Activated T-helper 1 cell treated with anti-CD3 and anti-CD28 coated beads, Interleukin-2, amount 50 U/mL, for 16 hours (primary cell): ENCODE measurements at places on chromosomes 3 and 15.
A peak's percentile ranks its signal among the peaks of the same experiment; 100 is the strongest.

DNA sequence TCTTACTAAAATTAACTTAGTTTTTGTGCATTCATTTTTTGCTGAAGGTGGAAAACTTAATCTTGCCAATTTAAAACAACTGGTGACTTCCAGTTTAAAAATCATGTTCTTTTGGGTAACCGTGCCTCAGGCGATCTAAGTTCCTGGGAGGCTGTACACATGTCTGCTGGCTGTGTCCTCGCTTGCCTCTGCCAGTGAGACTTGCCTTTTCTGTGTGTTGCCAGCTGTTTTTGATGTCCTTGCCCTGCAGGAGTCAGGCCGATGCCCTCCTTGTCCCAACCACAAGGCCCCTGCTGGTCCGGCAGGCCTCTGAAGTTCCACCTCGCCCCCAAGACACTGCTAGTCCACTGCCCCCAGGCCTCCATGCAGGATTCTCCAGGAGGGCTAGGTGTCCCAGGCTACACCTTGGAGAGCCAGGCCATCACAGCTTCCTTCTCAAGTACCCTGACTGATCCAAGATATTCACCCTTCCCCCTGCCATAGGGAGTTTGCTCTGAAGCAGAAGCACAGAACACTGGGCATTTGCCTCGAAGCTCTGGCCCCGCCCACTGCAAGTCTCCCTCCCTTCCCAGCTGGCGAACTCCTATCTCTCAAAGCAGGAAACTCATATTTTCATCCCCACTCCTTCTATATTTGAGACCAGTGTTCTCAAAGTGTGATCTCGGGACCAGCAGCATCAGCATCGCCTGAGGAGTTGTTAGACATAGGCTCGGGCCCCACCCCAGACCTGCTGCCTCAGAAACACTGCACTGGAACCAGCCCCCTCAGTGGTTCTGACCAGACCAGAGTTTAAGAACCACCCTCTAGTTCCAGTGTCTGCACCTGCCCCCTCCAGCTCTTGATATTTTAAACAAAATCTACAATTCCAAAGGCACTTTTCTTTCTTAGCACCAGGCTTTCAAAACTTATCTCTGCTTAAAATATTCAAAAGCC lies 185.8 kb upstream of the UBE2E1 start:
- no peak for DNase-seq

DNA sequence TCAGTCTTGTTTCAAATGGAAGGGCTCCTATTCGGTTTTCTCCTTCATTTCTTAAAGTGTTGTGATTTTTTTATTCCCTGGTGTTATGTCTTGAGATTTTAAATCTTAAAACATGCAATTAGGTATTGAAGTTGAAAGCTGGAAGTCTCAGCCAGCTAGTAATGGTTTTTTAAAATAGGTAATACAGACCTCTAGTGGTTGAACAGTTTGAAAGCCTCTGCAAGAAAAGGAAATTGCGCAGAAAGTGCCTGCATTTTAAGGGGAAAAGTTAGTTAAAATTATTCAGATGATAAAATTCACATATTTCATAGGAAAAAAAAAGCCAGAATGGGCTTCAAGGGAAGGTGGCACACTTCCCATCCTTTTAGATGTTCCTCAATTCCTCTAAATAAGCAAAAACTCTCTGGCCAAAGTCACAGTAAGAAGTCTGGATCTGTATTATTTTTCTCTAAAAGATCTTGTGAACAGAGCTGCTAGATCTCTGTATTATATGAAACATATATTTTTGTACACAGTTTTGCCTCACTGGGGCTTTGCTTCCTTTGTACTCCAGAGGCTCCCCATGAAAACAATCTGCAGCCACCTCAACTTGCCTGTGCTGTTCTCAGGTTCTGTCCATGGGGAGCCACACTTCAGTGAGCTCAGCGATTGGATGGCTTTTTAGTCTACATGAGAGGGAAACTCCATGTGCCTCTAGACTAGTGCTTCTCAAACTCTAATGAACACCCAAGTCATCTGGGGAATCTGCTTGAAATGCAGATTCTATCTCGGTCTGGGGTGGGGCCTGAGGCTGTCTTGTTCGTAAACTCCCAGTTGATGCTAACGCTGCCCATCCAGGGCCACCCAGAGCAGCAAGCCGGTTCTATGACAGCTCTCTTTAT lies 21.5 kb downstream of the AGTR1 start:
- DNase-seq, result no peak

- DNase-seq, result no peak
Measured at GRCh38 chr3:86379280-86379679, 611.7 kb downstream of the VGLL3 start.

- no peak for DNase-seq
Measured at GRCh38 chr3:113205481-113205880, 5.9 kb upstream of the BOC start.

- peak; percentile 8 for DNase-seq
Measured at GRCh38 chr3:57227930-57228751, 612 bp downstream of the APPL1 start.

GRCh38 chr15:58559904-58560588 lies 128.3 kb downstream of the LIPC start:
- DNase-seq, result no peak

- no peak for DNase-seq
Measured at GRCh38 chr3:39870706-39871105, 61.3 kb downstream of the MYRIP start.

DNA sequence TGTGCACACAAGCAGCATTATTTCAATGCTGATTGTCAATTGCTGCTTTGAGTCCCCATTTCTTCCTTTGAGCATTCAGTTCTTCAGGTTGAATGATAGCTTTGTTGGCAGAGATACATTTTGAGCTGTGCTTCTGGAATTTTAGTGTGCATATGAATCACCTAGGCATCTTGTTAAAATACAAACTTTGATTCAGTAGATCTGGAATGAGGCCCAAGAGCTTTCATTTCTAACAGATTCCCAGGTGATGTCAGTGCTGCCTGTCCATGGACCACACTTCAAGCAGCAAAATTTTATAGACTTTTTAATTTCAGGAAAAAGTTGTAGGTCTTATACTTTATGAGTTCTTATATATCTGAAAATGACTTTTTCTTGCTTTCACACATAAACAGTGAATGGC lies 131.1 kb downstream of the ADAMTSL3 start:
- DNase-seq, result no peak

GRCh38 chr3:133441867-133442270 lies 42.0 kb downstream of the BFSP2 start:
- no peak for DNase-seq

GRCh38 chr3:4720316-4721075 lies 227.3 kb downstream of the ITPR1 start:
- DNase-seq, result no peak

GRCh38 chr3:176767385-176767784 lies 429.9 kb downstream of the TBL1XR1 start:
- DNase-seq, result no peak

DNA sequence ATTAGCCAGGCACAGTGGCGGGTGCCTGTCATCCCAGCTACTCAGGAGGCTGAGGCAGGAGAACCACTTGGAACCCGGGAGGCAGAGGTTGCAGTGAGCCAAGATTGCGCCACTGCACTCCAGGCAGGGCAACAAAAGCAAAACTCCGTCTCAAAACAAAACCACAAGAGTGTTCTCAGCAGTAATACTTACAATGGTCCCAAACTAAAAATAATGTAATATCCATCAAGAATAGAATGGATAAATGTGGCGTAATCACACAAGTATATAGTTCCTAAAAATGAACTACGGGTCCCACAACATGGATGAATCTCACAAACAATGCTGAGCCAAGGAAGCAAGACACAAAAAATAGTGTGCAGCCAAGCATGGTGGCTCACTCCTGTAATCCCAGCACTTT lies 39.2 kb downstream of the STAG1 start:
- DNase-seq, result no peak

DNA sequence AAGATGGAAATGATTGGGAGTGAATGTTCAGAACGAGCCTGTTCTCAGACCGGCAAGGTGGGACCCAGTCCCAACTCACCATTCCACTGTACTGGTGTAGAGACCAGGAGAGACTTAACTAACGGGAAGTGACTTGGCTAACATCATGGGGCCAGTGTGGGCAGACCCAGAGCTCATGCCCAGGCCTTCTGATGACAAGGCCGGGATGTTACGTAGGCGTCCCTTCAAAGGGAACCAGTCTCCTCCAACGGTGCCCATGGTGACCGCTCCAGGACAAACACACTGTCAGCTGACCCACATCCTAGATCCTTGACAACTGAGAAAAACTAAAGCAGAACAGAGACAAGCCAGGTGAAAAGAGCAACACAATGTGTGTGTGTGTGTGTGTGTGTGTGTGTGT lies 128.4 kb upstream of the HACD2 start:
- no peak for DNase-seq

GRCh38 chr15:80594091-80594889 lies 100.8 kb upstream of the ABHD17C start:
- DNase-seq, result no peak

- DNase-seq, result no peak
Measured at GRCh38 chr3:186815435-186815834, 9.2 kb upstream of the RFC4 start.

GRCh38 chr15:84983711-84984110 lies 2.1 kb downstream of the PDE8A start:
- DNase-seq, result no peak

- DNase-seq, result no peak
Measured at GRCh38 chr15:38254051-38254883, 1.6 kb downstream of the SPRED1 start.
